ENCODE measurements at places on chromosomes 5 and 9.

- DNase-seq: no peak
Measured at GRCh38 chr5:136061630-136062365, 33.0 kb downstream of the TGFBI start.

DNA sequence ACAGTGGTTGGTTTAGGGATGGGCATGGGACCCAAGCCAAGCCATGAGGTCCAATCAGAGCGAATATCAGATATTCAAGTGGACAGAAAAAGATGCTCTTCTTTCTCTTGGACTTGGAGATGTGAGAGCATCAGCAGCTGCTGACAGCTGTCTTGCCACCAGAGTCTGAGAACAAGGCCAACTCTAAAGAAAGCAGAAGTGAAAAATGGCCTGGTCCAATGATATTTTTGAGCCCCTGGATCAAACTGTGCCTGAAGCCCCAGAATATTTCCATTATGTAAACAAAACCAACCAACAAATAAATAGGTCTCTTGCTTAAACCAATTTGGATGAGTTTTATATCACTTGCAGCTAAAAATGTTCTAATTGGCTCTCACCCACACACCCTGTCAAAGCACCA lies 30.7 kb upstream of the JADE2 start:
- DNase-seq: no peak

DNA sequence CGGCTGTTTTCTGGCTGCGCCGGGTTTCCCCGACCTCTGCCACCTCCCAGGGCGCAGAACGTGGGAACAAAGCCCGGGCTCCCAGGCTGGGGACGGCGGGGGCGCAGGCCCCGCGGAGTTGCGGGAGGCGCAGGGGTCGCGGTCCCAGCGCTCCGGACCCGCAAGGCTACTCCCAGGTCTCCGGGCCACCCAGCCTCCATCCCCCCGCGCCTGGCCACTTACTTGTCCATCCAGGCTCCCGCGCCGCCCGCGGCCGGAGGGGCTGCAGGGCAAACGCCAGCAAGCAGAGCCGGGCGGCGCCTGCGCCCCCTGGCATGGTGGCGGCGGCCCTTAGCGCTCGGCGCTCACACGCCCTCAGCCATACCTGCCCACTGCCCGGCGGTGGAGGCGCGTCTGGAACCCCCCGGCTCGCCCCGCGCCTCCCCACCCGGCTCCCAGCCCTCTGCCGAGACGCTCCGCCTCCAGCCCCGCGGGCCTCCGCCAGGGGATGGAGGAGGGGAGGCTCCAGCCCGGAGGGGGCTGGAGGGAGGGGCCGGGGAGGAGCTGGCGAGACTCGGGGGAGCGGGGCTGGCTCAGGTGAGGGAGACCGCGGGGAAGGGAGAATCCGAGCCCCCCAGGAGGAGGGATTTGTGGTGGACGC lies at the start of gene ADAM19:
TSS of gene ADAM19 (minus strand) at position 395 of the 640 bp plus-strand sequence. CDS start at position 316, 79 bp downstream.
- no peak for DNase-seq

- no peak for DNase-seq
Measured at GRCh38 chr5:169063316-169063953, 237.5 kb downstream of the SLIT3 start.

GRCh38 chr9:86322973-86323644 lies 31.1 kb downstream of the TUT7 start:
- peak; percentile 32 for DNase-seq

GRCh38 chr9:95150903-95151302 lies 166.6 kb downstream of the FANCC start:
- DNase-seq: no peak

GRCh38 chr5:122863240-122863639 lies 17.8 kb downstream of the SNX24 start:
- no peak for DNase-seq

GRCh38 chr5:132369474-132370180 lies at the start of gene SLC22A5:
Gene SLC22A5 (plus strand): TSS chr5:132369710. CDS start chr5:132369973, 263 bp downstream.
- DNase-seq: no peak

- DNase-seq: no peak
Measured at GRCh38 chr5:36569491-36569890, 36.9 kb upstream of the SLC1A3 start.

- DNase-seq: no peak
Measured at GRCh38 chr5:73339051-73339575, 109.5 kb downstream of the FOXD1 start.

GRCh38 chr5:132877938-132878337 lies 4.5 kb downstream of the LEAP2 start:
- no peak for DNase-seq

- no peak for DNase-seq
Measured at GRCh38 chr5:5309645-5310044, 112.8 kb upstream of the ICE1 start.

- no peak for DNase-seq
Measured at GRCh38 chr5:162514116-162514515, 446.5 kb downstream of the GABRG2 start.

GRCh38 chr9:69178583-69179011 lies 4.5 kb downstream of the TJP2 start:
- DNase-seq: no peak

DNA sequence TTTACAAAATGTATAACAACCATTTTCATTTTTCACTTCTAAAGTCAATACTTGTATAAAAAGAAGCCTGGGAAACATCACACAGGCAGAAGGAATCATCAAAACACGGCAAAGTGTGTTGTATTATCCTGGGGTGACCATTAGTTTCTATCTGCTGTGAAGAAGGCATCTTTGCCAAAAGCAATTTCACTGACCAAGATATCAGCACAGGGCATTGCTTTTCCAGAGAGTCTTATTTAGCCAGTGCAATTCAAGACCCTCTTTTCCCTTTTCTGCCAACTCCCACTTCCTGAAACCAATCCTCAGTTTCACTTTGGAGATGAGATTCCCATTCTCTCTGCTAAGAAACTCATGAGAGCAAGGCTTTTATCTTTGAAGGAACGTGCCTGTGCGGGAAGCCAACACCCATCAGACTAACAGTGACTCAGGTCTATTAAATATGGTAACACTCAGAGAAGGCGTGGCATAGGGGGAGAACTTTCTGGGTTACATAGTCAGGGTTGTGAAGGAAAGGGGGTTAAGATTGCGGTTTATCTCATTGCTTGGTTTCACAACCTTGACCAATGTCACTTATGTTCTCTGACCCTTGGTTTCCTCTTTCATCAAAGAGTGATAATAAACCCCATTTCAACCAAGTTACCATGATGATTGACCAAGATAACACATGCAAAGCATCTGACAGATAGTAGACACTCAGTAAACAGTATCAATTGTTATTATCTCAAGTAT lies 666.9 kb upstream of the KLF4 start:
- no peak for DNase-seq

DNA sequence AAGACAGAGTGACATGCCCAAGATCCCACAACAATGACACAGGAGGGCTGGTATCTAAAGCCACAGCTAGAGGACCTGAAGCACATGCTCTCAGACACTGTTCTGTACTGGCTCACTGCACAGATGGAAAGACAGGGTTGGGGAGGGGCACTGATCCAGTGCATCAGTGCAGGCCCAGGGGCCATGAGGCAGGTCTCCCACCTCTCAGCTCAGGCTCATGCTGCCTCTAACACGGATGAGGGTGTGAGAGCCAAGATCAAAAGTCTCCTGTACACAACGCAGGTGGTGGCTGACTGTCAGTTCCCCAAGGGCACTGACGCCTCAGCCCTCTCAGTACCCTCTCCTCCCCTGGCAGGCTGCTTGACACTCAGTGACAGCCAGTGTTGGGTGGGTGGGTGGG lies 10.9 kb downstream of the RAPGEF1 start:
- DNase-seq: no peak

DNA sequence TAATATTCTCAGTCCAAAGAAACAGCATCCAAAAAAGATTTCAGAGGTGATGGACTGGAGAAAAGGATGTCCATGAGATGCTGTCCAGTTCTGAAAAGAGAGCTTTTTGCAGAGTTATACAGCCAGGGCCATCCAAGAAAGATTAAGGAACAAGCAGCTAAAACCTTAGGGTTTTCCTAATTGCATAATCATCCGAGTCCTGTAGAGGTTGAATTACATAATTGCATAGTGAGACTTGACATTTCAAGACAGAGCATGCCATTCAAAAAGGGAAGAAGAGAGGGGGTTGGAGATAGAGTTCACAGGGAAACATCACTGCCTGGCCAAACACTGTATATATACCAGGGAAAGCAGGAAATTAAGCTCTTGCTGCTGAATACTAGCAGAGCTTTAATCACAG lies 1729.2 kb upstream of the WWC1 start:
- no peak for DNase-seq

- DNase-seq: no peak
Measured at GRCh38 chr5:168469816-168470215, 16.5 kb upstream of the RARS1 start.

GRCh38 chr9:22105005-22105722 lies 96.1 kb upstream of the CDKN2B start:
- DNase-seq: no peak

DNA sequence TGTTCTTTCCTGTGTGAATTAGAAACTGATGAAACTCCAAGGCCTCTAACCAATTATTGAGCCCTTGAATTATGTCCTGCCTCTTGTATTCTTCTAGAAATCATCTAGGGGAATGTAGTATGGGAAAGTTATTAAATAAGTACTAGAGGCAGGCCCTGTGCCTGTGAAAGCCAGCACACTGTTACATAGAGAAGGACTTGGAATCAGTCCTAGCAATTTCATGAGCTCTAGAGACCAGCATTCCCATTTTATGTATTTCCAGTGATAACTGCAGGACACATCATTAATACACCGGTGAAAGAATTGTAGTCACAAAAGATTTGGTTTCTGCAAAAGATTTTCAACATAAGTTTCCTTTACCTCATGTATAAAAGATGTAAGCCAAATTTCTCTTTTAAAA lies 168.5 kb upstream of the VLDLR start:
- DNase-seq: no peak

GRCh38 chr9:91187311-91187964 lies 174.3 kb downstream of the AUH start:
- DNase-seq: no peak

DNA sequence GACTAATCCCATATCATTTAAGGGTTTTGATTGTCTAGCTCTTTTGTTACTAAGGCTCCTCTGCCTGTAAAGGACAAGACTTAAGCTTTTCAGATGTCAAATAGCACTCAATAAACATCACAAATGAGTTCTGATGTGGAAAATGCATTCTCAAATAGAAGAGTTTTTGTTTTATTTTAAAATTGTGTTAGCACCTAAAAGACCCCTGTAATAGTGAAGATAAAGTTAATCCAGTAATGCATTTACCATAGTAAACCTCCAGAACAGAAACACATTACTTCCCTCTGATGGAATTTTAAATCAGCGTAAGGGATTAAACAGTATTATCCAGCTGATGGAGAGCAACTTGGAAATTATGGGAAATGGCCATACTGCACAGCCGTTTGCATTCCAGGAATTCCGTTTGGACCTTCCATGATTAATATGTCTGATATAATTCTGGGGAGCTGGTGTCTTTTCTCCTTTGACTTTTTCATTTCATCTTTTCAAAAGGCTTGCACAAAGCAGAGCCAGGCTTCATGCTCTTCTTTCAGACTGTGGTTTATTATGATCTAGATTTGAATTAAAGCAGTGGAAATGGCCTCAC lies 105.6 kb downstream of the PPP2R2B start:
- DNase-seq: no peak
